Sciatic nerve (tissue), 2 donors: ENCODE measurements at places on chromosomes 12 and 14.
A peak's percentile ranks its signal among the peaks of the same experiment; 100 is the strongest.

- DNase-seq = no peak
Measured at GRCh38 chr12:125324861-125325490, 259.7 kb downstream of the AACS start.

- DNase-seq = no peak
Measured at GRCh38 chr12:2494486-2495192, 300.1 kb upstream of the FKBP4 start.

- DNase-seq = no peak
Measured at GRCh38 chr12:60112763-60113162, 516.9 kb downstream of the SLC16A7 start.

DNA sequence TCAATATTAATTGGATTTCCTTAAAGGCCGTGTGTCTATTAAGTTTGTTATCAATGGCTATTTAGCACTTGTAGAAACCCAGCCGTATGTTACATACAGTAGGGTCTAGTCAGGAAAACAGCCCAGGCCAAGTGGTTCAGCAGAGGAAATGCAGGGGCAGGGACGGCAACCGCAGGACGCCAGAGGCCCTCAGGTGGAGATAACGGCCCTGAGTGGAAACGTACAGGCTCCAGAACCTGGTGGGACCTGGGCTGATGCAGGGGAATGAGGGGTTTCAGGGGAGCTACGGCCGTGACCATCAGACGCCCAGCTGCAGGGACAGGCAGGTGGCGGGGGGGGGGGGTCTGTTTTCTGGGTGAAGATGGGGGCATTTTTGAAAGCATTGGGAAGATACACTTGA is 3.7 kb upstream of the ANKLE2 start:
- no peak for DNase-seq

- DNase-seq = no peak
Measured at GRCh38 chr12:104890476-104891096, 67.5 kb downstream of the SLC41A2 start.

- no peak for DNase-seq
Measured at GRCh38 chr12:81798294-81798693, 39.1 kb upstream of the PPFIA2 start.

DNA sequence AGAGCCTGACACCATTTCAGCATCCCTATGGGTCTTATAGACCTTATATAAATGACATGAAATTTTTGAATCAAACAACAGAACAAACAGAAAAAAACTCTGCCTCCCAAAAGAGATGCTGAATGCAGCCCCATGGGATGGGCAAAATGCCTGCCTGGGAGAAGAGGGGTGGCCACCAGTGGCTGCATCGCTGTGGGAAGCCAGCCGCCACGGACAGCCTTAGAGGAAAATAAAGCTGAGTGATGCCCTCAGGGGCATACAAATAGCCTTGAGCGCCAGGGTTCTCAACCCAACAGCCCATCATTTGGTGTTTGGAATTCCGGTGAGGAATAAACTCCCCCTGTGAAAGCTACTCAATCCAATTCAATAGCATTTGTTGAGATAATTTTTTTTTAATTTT is 22.9 kb downstream of the SYNE3 start:
- no peak for DNase-seq

DNA sequence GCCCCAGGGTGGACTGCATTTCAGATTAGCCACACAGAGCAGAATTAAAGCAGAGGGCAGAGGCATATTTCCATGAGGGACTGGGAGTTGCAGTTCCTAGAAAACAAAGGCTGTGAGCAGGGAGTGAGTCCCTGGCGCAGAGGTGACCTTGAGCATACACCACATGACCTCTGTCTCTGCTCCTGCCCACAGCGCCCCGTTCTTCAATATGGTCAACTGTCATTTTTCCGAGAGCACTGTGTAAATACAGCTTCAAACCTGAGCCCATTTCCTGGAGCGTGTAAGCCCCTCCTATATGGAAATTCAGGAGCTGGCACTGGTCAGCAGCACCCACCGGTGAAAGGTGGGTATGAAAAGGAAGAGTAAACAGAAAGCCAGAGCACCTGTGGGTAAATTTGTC is 192.2 kb upstream of the PELI2 start:
- no peak for DNase-seq

DNA sequence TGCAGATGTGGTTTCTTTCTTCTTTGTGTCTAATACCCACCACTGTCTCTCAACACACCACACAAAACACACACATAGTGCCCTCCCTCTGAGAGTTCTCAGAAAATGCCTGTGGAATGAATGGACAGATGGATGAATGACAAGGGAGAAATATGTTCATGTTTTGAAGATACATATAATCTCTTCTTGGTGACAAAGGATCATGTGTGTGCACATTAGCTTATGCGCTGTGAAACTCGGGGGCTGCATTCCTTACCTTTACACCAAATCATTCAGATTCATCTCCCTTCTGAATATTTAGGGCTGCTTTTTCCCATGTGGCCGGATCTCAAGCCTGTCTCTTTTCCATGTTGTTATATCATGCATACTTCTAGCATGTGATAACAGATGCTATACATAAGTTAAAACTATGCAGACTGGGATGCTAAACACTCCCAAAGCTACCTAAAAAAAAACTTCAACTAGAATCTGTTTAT is 111.4 kb downstream of the EPS8 start:
- no peak for DNase-seq

DNA sequence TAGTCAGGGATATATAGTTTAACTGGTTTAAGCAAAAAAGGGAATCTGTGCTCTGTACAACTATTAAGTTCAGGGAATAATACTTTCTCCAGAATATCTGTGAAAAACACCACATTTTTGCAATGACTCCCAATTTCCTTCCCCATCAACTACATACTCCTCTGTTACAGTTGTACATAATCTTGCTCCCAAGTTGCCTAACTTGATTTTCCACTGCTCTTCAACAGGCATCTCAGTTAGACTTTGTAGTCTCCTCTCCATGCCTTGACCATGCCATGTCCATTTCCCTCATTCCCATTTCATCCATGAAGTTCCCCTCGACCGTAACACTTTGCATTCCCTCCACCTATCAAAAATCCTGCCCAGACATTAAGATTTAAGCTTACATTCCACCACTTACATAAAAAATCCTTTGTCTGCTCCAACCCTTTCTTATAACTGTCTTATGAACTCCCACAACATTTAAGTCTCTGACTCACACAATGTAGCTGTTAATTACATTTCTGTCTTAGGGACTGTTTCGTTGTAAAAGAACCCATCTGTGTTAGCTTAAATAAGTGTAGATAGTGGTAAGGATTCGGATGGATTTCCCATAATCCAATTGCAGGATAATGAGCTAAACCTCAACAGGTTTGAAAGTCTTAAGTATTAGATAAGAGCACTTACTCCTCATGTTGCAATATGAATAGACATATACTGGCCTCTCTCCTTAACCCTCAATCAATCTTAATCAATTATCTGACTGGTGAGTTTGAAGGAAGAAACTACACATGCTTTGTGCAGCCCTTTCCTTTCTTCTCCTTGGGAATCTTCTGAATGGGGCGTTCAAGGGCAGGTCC is 156.5 kb downstream of the PAWR start:
- no peak for DNase-seq

- no peak for DNase-seq
Measured at GRCh38 chr14:81005540-81006228, 50.3 kb downstream of the TSHR start.

- peak; percentile 14 for DNase-seq
Measured at GRCh38 chr12:109767456-109767855, 53.8 kb downstream of the FAM222A start.

- no peak for DNase-seq
Measured at GRCh38 chr12:2475984-2476383, 318.8 kb upstream of the FKBP4 start.

DNA sequence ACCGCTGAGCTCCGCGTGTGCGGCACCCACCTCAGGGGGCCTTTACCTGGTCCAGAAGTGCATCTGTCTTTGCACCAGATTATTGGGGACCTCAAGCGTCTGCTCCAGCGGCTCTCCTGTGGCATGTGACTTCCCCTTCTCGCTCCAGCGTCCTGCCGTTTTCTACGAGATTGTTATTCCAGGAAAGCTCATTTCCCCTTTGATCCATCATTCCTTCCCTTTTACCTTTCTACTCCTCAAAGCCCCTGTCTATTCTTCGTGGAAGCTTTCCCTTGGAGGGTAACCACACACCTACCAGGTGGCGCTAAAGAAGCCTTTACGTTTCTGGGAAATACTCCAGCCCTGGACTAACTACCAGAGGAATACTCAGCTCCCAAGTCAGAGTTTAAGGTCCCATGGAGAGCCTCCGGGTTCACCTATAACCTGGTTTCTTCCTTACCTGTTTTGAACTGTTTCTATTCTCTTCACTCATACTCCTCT is 1.5 kb downstream of the FKBP4 start:
- no peak for DNase-seq
